Inflammatory macrophage treated with lipopolysaccharide for 1 hour (primary cell): ENCODE measurements at places on chromosomes 12 and 14.

GRCh38 chr14:100359881-100360280 lies 36.7 kb downstream of the SLC25A47 start:
- DNase-seq = no peak

- DNase-seq = no peak
These were observed 12.4 kb upstream of the C12orf75 start for GRCh38 chr12:105317942-105318621.

DNA sequence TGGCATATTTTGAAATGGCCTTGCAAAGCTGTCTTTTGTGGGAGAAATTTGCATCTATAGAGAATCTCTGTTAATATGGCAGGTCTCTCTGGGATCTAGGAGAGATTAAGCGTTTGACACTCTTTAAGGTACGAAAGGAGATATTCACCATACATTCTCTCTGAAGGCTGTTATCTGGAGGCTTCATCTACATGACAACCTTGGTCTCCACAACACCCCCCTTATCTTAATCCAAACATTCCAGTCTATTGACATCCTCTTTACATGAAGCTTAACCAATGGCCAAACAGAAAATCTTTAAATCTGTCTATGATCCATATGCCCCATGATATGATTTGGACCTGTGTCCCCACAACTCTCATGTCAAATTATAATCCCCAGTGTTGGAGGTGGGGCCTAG lies 137.4 kb downstream of the DERA start:
- no peak for DNase-seq

DNA sequence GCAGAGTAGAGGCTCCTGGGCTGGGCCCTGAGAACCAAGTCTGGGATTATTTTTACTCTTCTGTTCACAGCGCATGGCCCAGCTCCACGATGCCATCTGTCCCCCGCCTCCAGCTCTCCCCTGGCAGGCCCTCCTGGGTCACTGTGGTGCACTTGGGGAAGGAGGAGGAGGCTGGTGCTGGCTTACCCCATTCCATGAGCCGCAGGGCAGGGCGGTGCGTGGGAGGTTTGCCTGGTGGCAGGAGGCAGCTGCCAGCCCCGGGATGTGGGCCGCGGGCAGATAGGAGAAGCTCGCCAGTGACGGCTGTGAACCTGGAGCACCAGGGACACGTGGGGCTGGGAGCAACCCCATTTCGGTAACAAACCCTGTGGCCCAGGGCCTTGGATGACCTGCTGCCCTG lies 23.2 kb downstream of the TEAD4 start:
- no peak for DNase-seq

DNA sequence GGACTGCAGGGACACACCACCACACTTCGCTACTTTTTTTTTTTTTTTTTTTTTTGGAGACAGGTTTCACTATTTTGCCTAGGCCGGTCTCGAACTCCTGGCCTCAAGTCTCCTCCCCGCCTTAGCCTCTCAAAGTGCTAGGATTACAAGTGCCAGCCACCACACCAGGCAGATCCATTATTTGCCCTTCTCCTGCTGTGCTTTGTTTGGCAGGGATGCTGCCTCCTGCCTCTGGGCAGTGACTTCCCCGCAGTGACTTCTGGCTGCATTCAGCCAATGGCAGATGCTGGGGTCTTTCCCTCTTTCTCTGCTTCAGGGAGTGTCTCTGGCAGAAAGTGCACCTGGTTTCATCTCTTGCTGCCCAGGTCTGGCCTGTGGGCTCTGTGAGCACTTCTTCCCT lies 6.7 kb upstream of the MORN3 start:
- no peak for DNase-seq

- DNase-seq = no peak
These were observed 19.8 kb downstream of the SLC16A7 start for GRCh38 chr12:59615392-59616165.

GRCh38 chr14:36517242-36518030 lies 2.6 kb downstream of the NKX2-1 start:
- DNase-seq = no peak

- no peak for DNase-seq
These were observed 174.5 kb upstream of the RBM19 start for GRCh38 chr12:114140576-114140975.
